ENCODE measurements at places on chromosomes 12 and 14. TPM values are rescaled to one million over a fixed set of nuclear protein-coding genes. Genes with fewer than 3 reads are reported as not detected.

The RAB35 gene
- total RNA-seq, result 76.5 TPM

The TAS2R19 gene
- total RNA-seq, result 3.0 TPM

The PSMB5 gene
- 60.4 TPM for total RNA-seq

The BEGAIN gene
- 0.10 TPM for total RNA-seq

GRCh38 chr12:50403001-50403440 is 2.3 kb downstream of the LARP4 start:
- DNase-seq, result no peak

GRCh38 chr12:18415227-18415626 is 153.9 kb downstream of the PIK3C2G start:
- DNase-seq, result no peak

GRCh38 chr12:65728848-65729793 is 95.2 kb upstream of the HMGA2 start:
- no peak for DNase-seq

DNA sequence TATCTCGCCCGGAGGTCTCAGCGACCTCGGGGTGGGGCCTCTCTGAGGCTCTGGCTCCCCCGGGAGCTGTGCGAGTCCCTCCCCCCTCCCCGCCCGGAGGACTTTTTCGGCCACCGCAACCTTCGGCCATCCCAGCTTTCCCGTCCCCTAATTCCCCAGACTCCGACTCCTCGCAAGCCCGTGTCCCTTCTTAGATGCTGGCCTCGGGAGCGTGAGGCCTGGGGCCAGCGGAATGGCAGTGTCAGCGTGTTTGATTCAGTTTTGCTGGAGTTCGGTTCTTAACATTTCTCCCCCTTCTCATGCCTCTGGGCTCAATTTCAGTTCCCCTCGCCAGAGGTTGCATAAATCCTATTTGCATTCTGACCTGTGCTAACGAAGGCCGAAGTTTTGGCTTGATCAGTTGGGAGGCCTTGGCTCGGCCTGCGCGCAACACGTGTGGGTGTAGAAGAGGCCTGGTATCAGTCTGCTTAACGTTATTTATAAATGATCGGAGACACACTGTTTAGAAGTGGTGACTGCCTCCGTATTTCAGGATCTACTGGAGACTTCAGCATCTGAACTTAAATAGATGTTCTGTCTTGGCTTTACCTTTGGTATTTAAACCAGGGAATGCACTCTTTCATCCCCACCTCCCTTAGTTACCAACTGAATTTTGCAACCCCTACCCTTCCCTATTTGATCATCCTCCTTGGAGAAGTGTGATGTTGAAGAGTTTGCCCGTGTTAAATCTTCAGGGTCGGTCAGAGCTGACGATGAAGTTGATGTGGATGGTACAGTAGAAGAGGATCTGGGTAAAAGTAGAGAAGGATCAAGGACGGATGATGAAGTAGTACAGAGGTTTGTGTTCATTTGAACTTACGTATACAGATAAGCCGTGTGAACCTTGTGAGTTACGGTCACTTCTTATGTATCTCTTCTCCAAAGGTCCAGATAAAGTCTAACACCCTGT is 851 bp downstream of the HSP90B1 start:
- no peak for DNase-seq

GRCh38 chr14:102898298-102898697 is 24.2 kb upstream of the AMN start:
- no peak for DNase-seq

DNA sequence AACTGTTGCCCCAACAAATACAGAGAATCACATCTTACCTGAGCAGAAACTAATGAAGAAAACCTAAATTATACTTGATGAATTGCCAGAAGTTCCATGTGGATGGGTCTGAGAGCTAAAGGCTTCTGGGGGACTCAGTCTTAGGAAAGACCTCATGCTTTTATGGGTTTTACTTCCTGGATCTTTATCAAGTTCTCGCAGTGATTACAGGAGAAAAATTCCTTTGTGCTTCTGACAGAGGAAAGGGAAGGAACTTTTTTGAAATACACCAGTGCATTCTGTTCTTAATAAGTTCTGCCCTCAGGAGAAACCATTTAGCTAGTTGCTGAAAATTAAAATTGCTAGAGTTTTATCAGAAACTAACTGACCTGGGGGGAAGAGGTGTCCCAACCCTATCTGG is 203.9 kb upstream of the KITLG start:
- no peak for DNase-seq

DNA sequence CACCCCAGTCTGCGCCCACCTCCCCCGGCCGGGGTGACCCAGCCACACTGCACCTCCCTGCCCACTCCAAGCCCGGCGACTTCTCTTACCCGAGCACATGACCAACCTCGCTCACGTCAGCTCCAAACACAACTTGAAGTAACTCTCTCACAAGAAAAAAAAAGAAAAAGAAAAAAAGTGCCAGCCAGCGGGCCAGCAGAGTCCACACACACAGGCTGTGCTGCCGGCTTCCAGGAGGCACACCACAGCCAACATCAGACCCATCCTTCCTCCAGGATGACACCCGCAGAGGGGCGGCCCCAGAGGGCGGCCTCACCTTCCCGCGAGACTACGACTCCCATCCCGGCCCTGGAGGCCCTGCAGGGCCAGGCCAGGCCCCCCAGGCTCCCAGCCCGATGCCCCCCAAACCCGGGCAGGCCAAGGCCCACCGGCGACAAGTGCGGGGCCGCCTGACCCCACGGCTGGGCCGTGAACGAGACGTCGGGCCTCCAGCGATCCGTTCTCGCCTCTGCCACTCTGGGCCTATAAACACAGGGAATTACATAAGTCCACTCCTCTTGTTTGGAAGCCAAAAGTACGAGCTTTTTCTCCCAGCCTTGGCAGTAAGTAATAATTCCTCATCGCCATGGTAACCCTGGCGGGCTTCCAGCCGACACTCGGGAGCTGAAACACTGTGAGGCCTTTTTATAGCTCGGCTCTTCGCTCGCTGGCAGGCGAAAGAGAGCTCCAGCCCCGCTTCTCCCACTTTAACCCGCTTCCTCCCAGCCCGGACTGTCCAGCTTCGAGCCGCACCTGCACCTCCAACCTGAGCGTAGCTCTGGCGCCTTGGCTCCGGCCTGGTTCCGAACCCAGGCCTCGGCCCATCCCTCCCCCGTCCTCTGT is 49.1 kb downstream of the NCOR2 start:
- DNase-seq, result no peak

DNA sequence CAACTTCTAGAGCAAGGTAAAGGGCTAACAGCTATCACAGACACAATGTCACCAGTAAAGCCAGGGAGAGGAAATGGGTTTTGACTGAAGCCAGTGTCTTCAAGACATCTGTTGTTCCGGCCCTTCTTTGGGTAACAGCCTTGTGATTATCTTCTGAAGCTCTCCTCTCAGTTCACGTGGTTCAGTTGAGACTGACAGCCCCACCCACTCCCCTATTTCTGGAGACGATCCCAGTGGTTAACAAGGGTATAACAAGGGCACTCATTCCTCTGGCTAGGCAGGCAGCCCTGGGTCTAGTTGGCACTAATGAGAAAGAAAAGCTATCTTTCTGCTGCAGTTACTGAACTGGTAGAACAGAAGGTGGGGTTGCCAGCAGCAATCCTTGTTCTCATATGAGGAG is 6.9 kb downstream of the GNPTAB start:
- peak; percentile 86 for DNase-seq

The DTX1 gene
- 0.15 TPM for total RNA-seq

DNA sequence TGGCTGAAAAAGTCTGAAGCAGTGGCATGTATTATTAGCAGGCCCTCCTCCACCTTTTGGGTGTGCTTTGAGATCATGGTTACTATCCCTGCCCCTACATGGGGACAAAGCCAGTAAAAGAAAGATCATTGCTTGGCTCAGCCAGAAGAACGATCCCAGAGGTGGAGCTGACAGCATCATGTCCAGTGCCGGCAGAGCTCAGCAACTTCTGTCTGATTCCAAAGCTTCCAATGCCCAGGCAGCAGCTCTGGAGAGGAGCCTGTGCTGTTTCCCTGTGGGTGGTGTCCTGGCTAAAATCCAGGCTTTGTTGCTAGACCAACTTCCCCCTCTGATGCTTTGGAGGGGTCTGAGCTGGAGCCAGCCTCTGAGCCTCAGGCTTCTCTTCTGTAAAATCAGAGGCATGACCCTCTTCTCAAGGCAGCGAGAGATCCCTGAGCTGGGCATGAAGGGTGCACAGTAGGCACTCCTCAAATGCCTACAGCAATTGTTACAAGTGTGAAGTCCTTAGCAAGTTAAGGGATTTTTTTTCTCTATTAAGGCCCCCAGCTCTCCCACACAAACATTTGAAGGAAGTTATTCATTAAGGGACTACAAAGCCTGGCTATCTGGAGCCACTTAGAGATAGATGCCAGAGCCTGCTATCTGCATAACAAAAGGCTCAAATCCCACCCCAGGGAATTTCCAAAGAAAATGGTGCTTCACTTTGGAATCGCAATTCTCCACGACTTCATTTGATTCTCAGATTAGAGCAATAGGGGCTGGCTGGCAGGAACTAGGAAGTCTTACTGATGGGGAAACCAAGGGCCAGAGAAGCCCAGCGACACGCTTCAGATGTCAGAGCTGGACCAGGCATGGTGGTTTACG is 10.9 kb upstream of the GSC start:
- no peak for DNase-seq

DNA sequence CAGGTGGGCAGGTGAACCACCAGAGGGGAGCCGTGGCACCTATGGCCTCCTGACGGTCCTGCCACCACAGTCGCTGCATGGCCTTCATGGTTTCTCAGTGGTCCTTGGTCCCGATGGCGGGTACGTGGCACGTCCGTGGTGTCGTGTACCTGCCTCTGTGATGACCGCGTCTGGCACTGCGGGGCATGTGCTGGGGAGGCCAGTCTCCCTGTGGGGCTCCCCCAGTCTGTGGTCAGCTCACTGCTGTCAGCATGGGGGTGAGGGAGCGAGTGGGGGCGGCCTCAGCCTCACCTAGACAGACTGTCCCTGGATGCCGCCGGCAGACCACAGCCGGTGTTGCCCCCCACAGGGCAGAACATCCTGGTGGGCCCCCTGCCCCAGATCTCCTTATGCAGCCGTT is 267.2 kb downstream of the SEC23A start:
- DNase-seq, result no peak

- DNase-seq, result no peak
Measured at GRCh38 chr14:88270776-88271175, 52.3 kb downstream of the KCNK10 start.
